Cardiac muscle cell (in vitro differentiated cells and primary cell): ENCODE measurements at places on chromosomes 5 and 9. TPM values are rescaled to one million over a fixed set of nuclear protein-coding genes. Genes with fewer than 3 reads are reported as not detected.
A peak's percentile ranks its signal among the peaks of the same experiment; 100 is the strongest.

SHISAL2B gene
- total RNA-seq, result 1.9 TPM in 1 of 2 replicates, not detected in the other

EFNA5 gene
- total RNA-seq, result 3.9 and 12.0 TPM in 2 replicates

ENG gene
- 6.9 and 15.8 TPM in 2 replicates for total RNA-seq

FOXD4L4 gene
- 0.07 and 0.42 TPM in 2 replicates for total RNA-seq

CDH9 gene
- total RNA-seq, result not detected in 2 replicates

ADRA1B gene
- 1.8 and 2.9 TPM in 2 replicates for total RNA-seq

SPATA6L gene
- 0.46 and 0.63 TPM in 2 replicates for total RNA-seq

HCN1 gene
- 5.6 and 11.3 TPM in 2 replicates for total RNA-seq

GRCh38 chr5:68544648-68545552 is 329.3 kb downstream of the PIK3R1 start:
- no peak for DNase-seq
- no peaks in the 10 kb centered on the region for H3K4me1 ChIP-seq
- no peaks in the 10 kb centered on the region for H3K36me3 ChIP-seq
- H3K27me3 ChIP-seq, result no peaks in the 10 kb centered on the region
- no peak overlapping the region for H3K4me3 ChIP-seq

DNA sequence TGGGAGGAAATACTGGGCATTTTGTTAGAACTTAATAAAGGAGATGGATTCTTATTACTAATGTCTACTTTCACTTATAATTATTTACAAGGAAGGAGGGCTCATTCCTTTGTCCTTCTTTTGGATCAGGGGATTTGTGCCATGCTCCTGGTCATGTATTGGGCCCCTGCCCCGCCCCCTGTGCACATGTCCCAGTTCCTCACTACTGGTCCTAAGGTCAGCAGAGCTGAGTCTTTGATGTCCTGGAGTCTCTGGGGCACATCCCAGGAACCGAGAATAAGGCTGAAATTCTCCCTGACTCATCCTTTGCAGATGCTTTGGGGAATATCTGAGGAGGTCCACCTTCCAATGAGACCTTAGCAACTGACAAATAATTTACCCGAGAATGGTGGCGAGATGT is 19.6 kb upstream of the TIFAB start:
- no peak for DNase-seq
- H3K36me3 ChIP-seq, result no peaks in the 10 kb centered on the region
- no peak overlapping the region for H3K27ac ChIP-seq
- peaks cover 2% of the 10 kb centered on the region for H3K4me1 ChIP-seq

GRCh38 chr5:170623576-170624181 is 119.9 kb downstream of the KCNIP1 start:
- peaks cover 6% of the 10 kb centered on the region for H3K27me3 ChIP-seq
- H3K27ac ChIP-seq, result no peak overlapping the region
- no peaks in the 10 kb centered on the region for H3K4me1 ChIP-seq
- H3K36me3 ChIP-seq, result no peaks in the 10 kb centered on the region
- peak; percentile 65 for DNase-seq
- no peak overlapping the region for H3K4me3 ChIP-seq

GRCh38 chr9:80932181-80932580 is 757.2 kb downstream of the TLE1 start:
- H3K27ac ChIP-seq, result no peak overlapping the region
- H3K4me1 ChIP-seq, result no peaks in the 10 kb centered on the region
- no peaks in the 10 kb centered on the region for H3K27me3 ChIP-seq
- DNase-seq, result no peak
- H3K4me3 ChIP-seq, result no peak overlapping the region
- no peaks in the 10 kb centered on the region for H3K36me3 ChIP-seq

- no peaks in the 10 kb centered on the region for H3K27me3 ChIP-seq
- no peak overlapping the region for H3K27ac ChIP-seq
- no peaks in the 10 kb centered on the region for H3K36me3 ChIP-seq
Measured at GRCh38 chr5:98585661-98586310, 187.7 kb upstream of the RGMB start.

DNA sequence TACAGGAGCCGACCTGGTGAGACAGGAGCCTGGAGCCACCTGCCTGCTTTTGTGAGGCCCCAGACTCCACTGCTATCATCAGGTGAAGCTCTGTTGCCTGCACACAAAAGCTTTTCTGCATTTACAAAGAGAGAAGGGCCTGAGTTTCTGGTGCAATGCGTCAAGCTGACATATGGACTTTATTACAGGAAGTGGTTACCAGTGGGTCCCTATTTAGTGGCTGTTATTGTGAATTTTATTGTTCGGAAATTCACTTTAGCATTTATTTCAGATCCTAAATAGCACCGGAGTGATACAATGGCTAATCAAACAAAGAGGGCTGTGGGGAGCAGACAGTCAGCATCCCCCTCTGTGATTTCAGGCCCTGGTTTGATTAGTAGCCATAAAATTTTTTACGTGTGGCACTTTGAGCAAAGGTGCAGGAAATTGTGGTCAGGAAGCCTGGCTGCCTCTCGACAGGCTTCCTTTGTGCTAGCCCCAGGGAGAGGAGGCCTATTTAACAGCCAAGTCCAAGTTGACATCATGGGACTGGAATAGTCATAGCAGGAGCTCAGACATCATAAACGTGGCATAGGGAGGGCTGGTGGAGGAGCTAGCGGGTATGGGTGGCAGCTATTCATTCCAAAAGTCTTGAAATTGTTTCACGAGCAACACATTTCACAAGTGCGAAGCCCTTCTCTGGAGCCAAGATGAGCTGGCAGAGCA is 8.4 kb downstream of the TGFBI start:
- H3K36me3 ChIP-seq, result no peaks in the 10 kb centered on the region
- DNase-seq, result no peak
- no peaks in the 10 kb centered on the region for H3K27me3 ChIP-seq
- no peak overlapping the region for H3K27ac ChIP-seq
- H3K4me1 ChIP-seq, result no peaks in the 10 kb centered on the region

GRCh38 chr9:114805670-114806525 is at the start of gene TNFSF15:
TNFSF15 (minus strand) TSS chr9:114806039; CDS start chr9:114806012, 27 bp downstream.
- peak; percentile 23 for DNase-seq
- no peaks in the 10 kb centered on the region for H3K36me3 ChIP-seq
- no peaks in the 10 kb centered on the region for H3K4me1 ChIP-seq
- no peak within 1 kb of the TSS for H3K27ac ChIP-seq
- H3K27me3 ChIP-seq, result peaks cover 96% of the 10 kb centered on the region
- H3K4me3 ChIP-seq, result no peak within 1 kb of the TSS

- H3K4me1 ChIP-seq, result no peaks in the 10 kb centered on the region
- H3K4me3 ChIP-seq, result no peak overlapping the region
- H3K36me3 ChIP-seq, result no peaks in the 10 kb centered on the region
- no peak for DNase-seq
- no peaks in the 10 kb centered on the region for H3K27me3 ChIP-seq
- H3K27ac ChIP-seq, result no peak overlapping the region
Measured at GRCh38 chr5:155024015-155024414, 10.5 kb downstream of the KIF4B start.

DNA sequence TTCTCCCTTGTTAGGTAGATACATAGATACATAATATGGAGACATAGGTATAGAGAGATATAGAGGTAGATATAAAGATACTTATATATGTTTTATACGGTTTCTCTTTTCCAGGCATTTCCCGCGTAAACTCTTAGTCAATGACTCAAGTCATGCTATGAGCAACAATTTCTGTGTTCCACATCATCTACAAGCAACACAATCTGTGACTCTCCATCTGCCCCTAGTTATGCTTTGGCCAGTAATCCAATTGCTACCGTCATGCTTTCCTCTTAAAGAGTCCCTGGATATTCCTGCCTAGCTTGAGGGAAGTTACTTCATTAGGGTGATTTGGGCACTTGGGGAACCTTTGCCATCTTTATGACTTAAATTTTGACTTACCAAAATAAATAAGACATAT is 129.0 kb upstream of the ADAMTS16 start:
- no peaks in the 10 kb centered on the region for H3K36me3 ChIP-seq
- H3K27me3 ChIP-seq, result no peaks in the 10 kb centered on the region
- DNase-seq, result no peak

- peaks cover 41% of the 10 kb centered on the region for H3K4me1 ChIP-seq
- peak; percentile 46 for DNase-seq
- peak overlapping the region; percentile 96 for H3K27ac ChIP-seq
- no peaks in the 10 kb centered on the region for H3K27me3 ChIP-seq
- no peak overlapping the region for H3K4me3 ChIP-seq
Measured at GRCh38 chr9:90002397-90003271, 397.8 kb downstream of the GADD45G start.

GRCh38 chr9:21686738-21687137 is 115.7 kb upstream of the MTAP start:
- no peak overlapping the region for H3K4me3 ChIP-seq
- no peak overlapping the region for H3K27ac ChIP-seq
- no peaks in the 10 kb centered on the region for H3K36me3 ChIP-seq
- peaks cover 9% of the 10 kb centered on the region for H3K27me3 ChIP-seq
- no peak for DNase-seq

- DNase-seq, result no peak
- H3K4me3 ChIP-seq, result no peak overlapping the region
- no peaks in the 10 kb centered on the region for H3K27me3 ChIP-seq
- peaks cover 16% of the 10 kb centered on the region for H3K4me1 ChIP-seq
Measured at GRCh38 chr5:163727028-163727427, 221.6 kb downstream of the MAT2B start.

GRCh38 chr9:2798423-2798822 is 45.5 kb downstream of the PUM3 start:
- H3K27ac ChIP-seq, result peak overlapping the region; percentile 6
- peaks cover 4% of the 10 kb centered on the region for H3K36me3 ChIP-seq
- no peak overlapping the region for H3K4me3 ChIP-seq
- H3K4me1 ChIP-seq, result peaks cover 6% of the 10 kb centered on the region
- no peaks in the 10 kb centered on the region for H3K27me3 ChIP-seq

DNA sequence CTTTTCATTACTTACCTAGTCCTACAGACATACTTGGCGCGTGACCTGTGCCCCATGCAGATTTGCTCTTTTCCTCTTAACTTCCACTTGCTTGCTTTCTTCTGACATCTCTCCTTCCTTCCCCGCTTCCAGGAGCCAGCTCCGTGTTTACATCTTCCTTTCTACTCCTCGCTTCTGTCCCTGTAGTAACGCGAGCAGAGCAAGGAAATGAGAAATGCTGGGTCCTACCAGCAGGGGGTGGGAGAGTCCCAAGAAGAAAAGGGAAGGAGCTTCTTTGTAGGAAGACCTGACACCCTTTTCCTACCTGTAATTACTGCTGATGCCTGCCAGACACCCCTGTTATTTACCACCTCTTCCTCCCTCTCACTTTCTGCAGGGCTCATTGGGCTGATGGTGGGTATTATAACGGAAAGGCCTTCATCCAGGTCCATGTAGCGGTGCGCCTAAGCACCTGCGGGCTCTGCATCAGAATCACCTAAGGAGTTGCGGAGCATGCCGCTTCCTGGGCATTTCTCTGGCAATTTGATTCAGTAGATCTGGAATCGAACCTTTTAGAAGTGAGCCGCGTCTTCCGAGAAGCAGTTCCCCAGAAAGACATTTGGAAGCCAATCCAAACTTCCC is 1260.8 kb upstream of the WWC1 start:
- H3K27me3 ChIP-seq, result no peaks in the 10 kb centered on the region
- no peak overlapping the region for H3K4me3 ChIP-seq
- H3K36me3 ChIP-seq, result no peaks in the 10 kb centered on the region
- H3K27ac ChIP-seq, result no peak overlapping the region

GRCh38 chr5:180784497-180785097 is 18.0 kb downstream of the MGAT1 start:
- DNase-seq, result peak; percentile 88
- H3K4me3 ChIP-seq, result no peak overlapping the region

- DNase-seq, result no peak
- H3K4me1 ChIP-seq, result peaks cover 4% of the 10 kb centered on the region
- H3K27me3 ChIP-seq, result no peaks in the 10 kb centered on the region
- no peak overlapping the region for H3K27ac ChIP-seq
- no peaks in the 10 kb centered on the region for H3K36me3 ChIP-seq
- H3K4me3 ChIP-seq, result no peak overlapping the region
Measured at GRCh38 chr5:146091881-146092280, 13.5 kb downstream of the PLAC8L1 start.

- H3K4me3 ChIP-seq, result no peak overlapping the region
- no peak for DNase-seq
- H3K4me1 ChIP-seq, result no peaks in the 10 kb centered on the region
- no peaks in the 10 kb centered on the region for H3K36me3 ChIP-seq
Measured at GRCh38 chr9:121871431-121872025, 220.1 kb downstream of the DAB2IP start.

DNA sequence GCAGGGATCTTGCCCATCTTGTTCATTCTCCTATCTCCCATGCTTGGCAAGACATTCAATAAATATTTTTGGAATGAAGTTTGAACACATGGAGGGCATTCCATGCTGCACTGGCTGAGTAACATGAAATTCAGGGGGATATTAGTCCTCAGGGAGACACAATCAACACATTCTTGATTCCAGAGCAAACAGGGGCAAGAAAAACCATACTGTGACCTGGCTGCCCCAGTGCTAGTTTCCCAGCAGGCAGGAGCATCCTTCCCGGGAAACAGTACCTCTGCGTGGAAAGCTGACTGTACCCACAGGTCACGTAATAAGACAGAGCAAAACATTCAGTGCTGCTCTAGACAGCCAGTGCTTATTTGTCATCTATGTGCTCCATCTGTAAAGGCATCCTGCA is 66.3 kb upstream of the SPOCK1 start:
- H3K36me3 ChIP-seq, result no peaks in the 10 kb centered on the region
- no peaks in the 10 kb centered on the region for H3K27me3 ChIP-seq
- peaks cover 15% of the 10 kb centered on the region for H3K4me1 ChIP-seq
- H3K27ac ChIP-seq, result no peak overlapping the region

DNA sequence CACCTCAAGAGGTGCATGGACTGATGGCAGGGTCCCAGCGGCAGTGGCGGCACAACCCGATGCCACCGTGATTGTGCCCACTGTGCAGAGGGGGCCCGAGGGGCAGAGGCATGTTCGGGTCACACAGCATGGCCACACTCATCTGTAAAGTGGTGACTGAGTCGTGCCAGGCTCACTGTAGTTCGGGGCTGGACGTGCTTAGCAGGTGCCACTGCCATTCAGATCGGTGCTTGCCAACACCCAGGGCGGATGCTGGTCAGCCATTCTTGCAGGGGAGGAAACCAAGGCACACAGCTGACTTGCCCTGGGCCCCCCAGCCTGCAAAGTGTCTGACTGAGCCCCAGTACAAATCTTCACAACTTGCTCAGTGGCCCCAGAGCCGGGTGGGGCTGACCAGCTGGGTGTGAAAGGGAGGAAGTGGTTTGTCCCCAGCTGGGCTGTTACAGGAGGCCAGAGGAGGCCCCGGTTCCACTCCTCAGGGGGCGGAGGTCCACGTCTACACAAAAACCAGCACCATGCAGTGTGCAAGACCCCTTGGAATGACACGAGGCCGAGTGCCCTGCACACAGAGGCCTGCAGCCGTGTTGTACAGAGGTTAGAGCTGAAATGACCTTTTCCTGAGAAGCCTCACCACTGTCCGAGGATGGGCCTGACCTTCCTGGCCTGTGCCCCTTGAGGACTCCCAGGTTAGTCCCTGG is 17.9 kb downstream of the FGD3 start:
- H3K4me3 ChIP-seq, result no peak overlapping the region
- no peaks in the 10 kb centered on the region for H3K4me1 ChIP-seq
- no peak for DNase-seq

DNA sequence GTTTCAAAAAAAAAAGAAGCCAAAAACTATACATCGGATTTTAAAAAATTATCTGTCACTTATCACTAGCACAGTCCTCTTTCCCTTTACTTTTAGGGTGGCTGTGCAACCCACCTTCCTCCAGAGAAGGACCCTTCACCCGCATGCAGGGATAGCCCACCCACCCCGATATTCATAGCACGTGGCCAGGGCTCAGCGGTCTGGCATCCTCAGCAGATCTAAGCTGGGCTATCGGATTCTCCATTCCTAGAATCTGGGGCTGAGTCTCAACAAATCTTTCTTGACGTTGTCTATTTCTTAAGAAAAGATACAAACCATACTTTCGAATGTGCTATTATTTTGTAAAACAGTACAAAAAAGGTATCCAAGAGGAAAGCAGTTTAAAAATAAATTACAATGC is 70.9 kb downstream of the MYO10 start:
- H3K4me3 ChIP-seq, result no peak overlapping the region
- H3K36me3 ChIP-seq, result no peaks in the 10 kb centered on the region
- no peak overlapping the region for H3K27ac ChIP-seq
- no peak for DNase-seq
- H3K27me3 ChIP-seq, result no peaks in the 10 kb centered on the region
